ENCODE measurements at places on chromosomes 2 and 18.

DNA sequence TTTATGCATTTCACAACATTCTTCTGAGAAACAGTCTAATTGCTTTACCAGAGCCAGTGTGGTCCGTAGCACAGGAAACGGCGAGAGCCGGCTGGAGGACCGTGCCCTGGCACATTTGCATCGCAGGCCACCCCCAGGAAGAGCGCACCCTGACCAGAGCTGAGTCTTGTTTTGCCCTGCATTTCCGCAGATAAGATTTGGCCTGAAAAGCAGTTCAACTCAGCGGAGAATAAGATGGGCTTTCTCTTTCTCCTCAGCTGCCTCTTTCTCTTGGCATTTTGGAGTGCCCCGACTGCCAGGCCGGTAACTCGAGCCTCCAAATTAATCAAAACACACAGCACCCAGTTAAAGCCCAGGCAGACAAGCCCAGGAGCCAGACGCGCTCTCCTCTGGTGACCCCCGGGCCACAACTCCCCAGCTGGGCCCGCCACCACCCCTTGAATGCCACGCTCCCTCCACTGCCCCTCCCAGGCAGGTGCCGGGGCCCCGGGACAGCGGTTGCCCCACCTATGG, 464 bp downstream of the COL4A4 start:
- DNase-seq: no peak

DNA sequence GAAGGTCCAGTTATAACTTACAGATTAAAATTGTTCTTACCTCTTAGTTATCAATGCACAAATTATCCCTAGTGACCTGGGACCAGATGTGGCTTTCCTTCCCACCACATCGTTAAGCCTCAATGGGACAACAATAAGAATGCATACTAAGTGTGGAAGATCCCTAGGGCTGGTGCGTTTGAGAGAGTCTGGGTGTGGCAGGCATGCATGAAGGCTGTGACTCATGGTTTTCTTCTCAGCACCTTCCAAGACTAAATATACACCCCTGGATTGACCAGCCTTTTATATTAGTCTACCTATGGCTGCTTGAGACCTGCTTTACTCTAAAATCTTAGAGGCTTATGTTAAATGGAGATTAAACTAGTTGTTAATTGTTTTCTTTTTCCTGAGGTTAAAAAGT, 261.7 kb upstream of the SLC14A2 start:
- no peak for DNase-seq

GRCh38 chr18:27541293-27541692, 356.2 kb upstream of the CHST9 start:
- no peak for DNase-seq

DNA sequence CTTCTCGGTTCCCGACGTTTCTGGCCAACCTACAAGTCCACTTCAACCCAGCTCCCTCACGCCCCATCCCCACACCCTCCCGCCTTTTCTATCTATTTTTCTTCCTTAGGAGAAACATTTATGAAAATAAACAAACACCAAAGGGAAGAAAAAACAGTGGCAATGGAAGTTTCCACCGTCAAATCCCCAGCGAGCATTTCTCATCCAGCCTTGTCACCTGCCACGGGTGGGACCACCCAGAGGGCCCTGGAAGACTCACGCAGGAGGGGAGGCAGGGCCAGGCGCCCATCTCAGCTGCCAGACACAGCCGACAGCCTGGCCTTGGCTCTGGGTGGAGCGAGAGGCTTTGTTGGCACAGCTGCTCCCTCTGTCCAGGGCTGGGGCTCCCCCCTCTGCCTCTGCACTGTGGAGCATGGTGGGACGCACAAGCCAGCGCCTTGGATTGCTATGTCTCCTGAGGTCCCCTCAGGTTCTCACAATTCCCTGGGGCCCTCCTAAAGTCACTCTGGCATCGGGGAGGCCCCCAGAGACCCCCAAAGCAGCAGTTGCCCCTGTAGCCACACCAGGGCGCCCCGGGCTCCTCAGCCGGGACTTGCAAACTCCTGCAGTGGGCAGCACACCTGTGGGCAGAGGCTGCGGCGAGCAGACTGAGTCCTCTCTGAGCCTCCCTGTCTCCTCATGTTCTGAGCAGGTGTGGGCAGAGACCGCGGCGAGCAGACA, 395.7 kb upstream of the SALL3 start:
- no peak for DNase-seq

GRCh38 chr2:192513575-192513974, 318.8 kb upstream of the TMEFF2 start:
- DNase-seq: no peak

GRCh38 chr18:59575995-59576394, 121.2 kb downstream of the CCBE1 start:
- DNase-seq: no peak

- no peak for DNase-seq
Measured at GRCh38 chr2:236763857-236764256, 194.2 kb downstream of the ACKR3 start.

Data from SIG-M5 (cell line).